A549 treated with RU486 at 1 μM for 4 hours (cell line): ENCODE measurements at places on chromosomes 3 and 15. TPM values are rescaled to one million over a fixed set of nuclear protein-coding genes. Genes with fewer than 3 reads are reported as not detected.

CORO2B gene
- 2.8 to 4.4 TPM (median 3.6 TPM) in 5 replicates for total RNA-seq

CCDC9B gene
- 13.4 to 21.7 TPM (median 17.2 TPM) in 5 replicates for total RNA-seq

ZNF619 gene
- 1.2 to 2.5 TPM (median 2.0 TPM) in 5 replicates for total RNA-seq

TLR9 gene
- total RNA-seq, result 0.06 TPM in 1 of 5 replicates, not detected in the others

MUC20 gene
- total RNA-seq, result 0.51 to 1.1 TPM (median 0.80 TPM) in 5 replicates
